Activated CD8-positive, alpha-beta memory T cell treated with anti-CD3 and anti-CD28 coated beads for 4 hours (primary cell): ENCODE measurements at places on chromosomes 4 and X.

DNA sequence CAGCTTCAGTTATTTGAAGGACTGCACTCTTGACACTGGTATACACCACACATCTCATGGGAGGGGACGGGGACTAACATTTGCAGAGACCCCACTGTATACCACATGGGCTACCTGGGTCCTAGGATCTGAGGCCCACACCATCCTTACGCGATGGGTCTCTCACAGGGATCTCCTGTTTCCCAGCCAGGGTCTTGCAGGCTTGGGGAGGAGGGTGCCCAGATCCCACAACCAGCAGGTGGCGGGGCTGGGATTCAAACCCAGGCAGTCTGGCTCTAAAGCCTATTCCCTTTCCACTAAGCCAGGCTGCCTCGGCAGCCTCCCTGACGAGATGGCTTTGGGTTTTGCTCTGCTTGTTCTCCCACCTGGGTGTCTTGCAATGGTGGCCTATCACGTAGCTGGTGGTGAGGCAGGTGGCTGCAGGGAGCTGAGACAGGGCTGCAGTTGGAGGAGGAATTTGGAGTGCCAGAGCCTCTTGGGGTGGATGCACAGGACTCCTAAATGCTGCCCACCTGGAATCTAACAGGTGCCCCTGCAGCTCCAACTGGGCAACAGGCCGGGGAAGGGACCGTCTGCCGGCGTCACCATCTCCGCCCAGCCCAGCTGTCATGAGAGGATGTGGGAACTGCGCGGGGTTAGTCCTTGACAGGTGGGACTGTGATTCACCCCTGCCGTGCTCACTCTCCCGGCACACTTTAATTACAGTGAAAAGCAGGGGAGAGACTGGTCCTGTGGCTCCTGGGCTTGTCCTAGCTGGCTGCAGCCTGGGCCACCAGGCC is 110.7 kb downstream of the PSAPL1 start:
- DNase-seq = no peak

DNA sequence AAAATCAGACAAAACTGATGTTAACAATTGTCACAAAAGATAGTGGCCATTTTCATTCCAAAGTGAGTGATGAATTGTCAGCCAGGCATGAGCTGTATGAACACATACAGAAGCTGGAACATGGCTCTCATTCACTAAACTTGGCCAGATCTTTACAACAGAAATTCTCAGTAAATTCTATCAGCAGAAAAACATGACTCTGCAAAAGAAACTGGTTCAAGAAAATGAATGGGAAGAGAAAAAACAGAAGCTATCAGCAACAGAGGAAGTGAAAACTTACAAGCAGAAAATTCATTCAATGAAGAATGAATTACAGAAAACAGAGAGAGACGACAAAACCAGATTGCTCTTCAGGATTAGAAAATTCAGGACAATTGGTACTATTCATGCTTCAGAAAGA is 249.6 kb downstream of the COL25A1 start:
- DNase-seq = no peak

- DNase-seq = no peak
Observed at GRCh38 chr4:156116991-156117390, 163.3 kb upstream of the CTSO start.

DNA sequence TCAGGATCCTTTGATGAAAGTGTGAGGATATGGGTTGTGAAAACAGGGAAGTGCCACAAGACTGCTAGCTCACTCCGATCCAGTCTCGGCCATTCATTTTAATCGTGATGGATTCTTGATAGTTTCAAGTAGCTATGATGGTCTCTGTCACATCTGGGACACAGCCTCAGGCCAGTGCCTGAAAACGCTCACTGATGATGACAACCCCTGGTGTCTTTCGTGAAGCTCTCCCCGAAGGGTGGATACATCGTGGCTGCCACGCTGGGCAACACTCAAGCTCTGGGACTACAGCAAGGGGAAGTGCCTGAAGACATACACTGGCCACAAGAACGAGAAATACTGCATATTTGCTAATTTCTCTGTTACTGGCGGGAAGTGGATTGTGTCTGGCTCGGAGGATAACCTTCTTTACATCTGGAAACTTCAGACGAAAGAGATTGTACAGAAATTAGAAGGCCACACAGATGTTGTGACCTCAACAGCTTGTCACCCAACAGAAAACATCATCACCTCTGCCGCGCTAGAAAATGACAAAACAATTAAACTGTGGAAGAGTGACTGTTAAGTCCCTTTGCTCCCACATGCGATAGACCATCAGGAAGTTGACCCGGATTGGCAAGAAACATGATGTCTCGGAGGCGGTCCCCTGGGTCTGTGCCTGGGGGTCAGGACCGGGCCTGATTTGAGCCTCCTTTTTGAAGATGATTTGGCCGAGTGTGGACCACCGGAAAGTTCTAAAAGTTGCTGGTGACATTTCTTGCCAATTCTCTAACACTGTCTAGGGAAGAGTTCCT is 22.2 kb downstream of the LIAS start:
- no peak for DNase-seq

GRCh38 chrX:19372547-19373331 is 29.0 kb downstream of the PDHA1 start:
- no peak for DNase-seq

- DNase-seq = no peak
Observed at GRCh38 chrX:8366481-8366880, 98.1 kb upstream of the VCX3B start.

DNA sequence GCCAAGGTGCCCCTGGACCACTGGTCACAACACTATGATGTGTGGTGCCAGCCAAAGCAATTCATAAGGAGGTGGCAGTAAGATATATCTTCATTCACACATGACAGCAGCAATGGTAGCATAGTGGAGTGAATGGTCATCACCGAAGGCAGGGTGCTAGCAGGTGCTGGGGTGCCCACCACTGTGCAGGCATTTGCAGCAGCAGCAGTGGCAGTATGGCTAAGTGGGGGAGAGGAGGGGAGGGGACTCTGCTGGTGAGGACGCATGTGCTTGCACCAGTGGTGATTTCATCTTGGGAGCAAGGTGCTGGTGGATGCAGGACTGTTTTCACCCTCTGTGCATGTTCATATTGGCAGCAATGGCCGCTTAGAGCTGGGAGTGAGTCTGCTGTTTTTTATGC is 419.1 kb upstream of the KLHL4 start:
- no peak for DNase-seq

DNA sequence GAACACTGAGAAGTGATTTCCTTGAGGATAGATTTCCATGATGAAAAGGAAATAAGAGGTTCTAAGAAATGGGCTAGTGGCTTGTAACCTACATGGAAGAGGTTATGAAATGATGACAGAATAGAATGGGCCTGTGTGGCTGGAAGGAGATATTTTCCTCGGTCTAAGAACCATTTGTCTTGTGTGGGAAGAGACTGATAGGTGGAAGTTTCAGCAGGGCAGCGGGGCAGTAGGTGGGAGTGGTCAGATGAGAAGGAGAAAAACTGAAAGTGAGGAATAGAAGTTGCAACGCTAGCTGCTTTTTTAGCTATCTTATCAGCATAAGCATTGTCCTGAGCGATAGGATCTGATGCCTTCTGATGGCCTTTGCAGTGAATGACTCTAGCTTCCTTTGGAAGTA is 211.4 kb upstream of the GALNT7 start:
- DNase-seq = no peak

GRCh38 chr4:903066-904046 is 28.8 kb downstream of the GAK start:
- DNase-seq = no peak

DNA sequence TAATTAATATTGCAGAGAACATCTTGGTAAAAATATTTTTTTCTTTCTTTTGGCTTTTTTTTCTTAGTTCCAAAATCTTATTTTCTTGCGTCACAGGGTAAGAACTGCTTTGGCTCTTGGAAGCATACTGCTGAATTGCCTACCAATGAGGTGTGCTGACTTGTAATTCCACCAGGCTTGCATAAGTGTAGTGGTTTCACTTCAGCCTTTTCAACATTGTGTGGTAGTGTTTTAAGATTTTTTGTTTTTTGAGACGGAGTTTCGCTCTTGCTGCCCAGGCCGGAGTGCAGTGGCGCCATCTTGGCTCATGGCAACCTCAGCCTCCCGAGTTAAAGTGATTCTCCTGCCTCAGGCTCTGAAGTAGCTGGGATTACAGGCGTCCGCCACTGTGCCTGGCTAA is 42.4 kb downstream of the N4BP2 start:
- no peak for DNase-seq

DNA sequence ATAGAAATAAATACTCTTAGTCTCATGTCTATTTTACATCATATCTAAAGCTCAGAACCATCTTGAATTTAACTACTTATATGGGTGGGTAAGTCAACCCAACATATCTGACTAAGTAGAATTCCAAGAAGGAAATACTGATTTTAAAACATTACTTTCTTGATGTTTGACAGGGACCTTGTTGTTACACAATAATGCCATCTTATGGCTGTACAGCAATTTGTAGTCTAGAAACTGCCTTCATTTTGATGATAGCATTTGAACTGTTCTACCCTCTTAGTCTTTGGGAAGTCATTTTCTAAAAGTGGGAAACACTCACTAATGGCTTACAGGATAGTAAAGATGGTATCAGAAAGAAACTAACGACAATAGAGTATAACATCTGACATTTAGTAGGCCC is 929.5 kb downstream of the DMD start:
- DNase-seq = no peak
